ENCODE measurements at places on chromosomes 3 and 15. TPM values are rescaled to one million over a fixed set of nuclear protein-coding genes. Genes with fewer than 3 reads are reported as not detected.

The ADPRH gene
- 3.6 TPM for total RNA-seq

The UMPS gene
- total RNA-seq = 29.6 TPM

The CHRM5 gene
- not detected for total RNA-seq

The TRA2B gene
- total RNA-seq = 582 TPM

The PTH1R gene
- total RNA-seq = 0.32 TPM

DNA sequence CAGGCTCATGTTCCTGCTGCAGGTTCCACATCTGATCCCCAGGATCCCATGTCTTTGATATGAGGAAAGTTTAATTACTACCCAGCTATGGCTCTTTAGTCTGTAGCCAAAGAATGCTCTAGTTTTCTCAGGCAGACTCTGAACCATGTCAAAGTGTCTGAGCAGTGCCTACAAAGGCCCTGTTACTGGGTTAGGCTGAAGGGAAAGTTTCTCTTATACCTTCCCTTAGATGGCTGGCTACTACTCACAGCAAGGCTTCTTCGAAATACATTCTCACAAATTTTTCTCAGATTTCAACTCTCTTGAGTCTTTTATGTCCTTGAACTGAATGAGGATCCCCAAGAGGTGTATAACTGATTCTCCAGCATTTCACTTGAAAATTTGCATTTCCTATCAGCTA is 102.4 kb downstream of the NR1D2 start:
- no peak overlapping the region for H3K27ac ChIP-seq
- no peaks in the 10 kb centered on the region for H3K4me1 ChIP-seq
- H3K36me3 ChIP-seq = no peaks in the 10 kb centered on the region
- DNase-seq = no peak

GRCh38 chr3:176950743-176951142 is 246.5 kb downstream of the TBL1XR1 start:
- DNase-seq = no peak
- no peaks in the 10 kb centered on the region for H3K4me1 ChIP-seq
- H3K4me3 ChIP-seq = no peak overlapping the region
- no peaks in the 10 kb centered on the region for H3K36me3 ChIP-seq
- no peaks in the 10 kb centered on the region for H3K27me3 ChIP-seq
- H3K27ac ChIP-seq = no peak overlapping the region

DNA sequence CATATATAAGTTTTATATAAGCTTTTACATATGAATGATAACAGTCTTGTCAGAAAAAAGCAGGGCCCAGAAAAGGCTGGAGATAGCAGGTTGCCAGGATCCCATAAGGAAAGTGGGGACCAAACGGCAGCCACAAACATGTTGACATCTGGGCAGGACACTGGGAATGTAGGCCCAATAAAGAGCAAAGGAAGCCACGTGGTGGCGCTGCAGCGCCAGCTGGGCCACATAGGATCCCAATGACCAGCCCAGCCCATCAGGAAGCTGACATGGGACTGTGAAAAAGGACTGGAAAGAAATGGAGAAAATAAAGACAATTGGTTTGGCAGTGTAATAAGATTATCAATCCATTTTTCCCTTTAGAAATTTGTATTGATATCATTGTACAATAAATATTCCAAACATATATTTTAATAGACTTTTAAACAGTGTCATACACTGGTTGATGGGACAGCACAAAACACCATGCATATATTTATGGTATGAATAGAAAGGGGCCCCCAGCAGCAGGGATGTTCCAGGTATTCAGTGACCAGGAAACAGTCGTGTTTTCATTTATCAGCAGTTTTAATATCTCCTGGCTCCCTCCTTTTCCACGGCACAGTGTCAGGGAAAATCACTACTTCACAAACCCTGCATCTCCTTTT is 89.0 kb upstream of the STRIT1 start:
- H3K27ac ChIP-seq = no peak overlapping the region
- no peaks in the 10 kb centered on the region for H3K4me1 ChIP-seq
- H3K36me3 ChIP-seq = no peaks in the 10 kb centered on the region
- H3K4me3 ChIP-seq = no peak overlapping the region

DNA sequence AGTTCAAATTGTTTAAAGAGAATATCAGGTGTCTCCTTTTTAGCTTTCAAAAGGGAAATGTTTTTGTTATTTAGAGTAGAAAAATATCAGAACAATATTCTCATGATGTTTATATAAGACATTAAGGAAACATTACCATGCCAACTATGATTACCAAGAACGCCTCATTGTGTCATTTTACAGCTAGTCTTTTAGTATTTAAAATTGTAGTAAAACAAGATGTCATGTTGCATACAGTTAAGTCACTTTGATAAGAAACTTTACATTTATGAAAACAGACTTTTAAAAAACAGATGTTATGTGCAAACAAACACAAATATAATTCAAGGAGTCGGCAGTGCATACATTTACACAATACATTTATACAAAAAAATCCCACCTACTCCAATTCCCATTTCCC is 4.4 kb downstream of the PLSCR4 start:
- H3K27me3 ChIP-seq = no peaks in the 10 kb centered on the region
- H3K27ac ChIP-seq = no peak overlapping the region
- H3K4me1 ChIP-seq = no peaks in the 10 kb centered on the region
- H3K4me3 ChIP-seq = no peak overlapping the region

DNA sequence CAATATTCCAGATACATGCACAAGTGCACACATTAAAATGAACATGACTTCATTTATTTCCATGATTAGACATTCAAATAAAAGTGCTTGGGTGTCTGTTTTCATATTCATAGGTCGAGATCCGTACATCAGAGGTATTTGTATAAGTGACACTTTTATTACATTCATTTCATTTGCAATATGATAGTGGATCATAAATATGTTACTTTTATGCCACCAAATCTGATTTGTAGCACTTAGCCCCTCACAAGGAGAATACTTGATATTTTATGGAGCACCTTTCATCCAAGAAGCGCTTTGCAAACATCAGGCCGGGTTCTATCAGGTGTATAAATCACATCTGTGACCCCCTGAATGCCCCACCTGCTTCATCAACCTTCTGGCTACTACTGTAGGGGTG is 100.6 kb downstream of the TOP2B start:
- no peaks in the 10 kb centered on the region for H3K27me3 ChIP-seq
- no peak for DNase-seq
- H3K4me3 ChIP-seq = no peak overlapping the region
- no peak overlapping the region for H3K27ac ChIP-seq

Data from T-cell (primary cell).